HL-60 (cell line): ENCODE measurements at places on chromosomes 5 and 9.

DNA sequence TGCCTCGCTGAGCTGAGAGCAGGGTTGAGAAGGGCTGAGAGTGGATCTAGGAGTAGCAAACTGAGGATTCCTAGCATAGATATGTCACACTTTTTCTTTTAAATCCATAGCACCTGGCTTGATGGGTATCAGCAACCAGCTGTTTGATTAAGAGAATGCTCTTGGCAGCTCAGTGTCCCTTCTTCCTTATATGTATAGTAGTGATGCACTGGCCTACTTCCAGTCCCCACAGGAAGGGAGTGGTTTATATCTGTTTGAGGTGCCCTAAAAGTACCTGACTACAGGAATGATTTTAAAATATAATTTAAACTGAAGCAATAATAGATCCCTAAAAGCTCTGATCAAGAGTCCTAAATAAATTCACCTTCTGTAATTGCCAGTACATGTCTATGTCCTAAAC lies 546.8 kb upstream of the ZNF608 start:
- DNase-seq: no peak

DNA sequence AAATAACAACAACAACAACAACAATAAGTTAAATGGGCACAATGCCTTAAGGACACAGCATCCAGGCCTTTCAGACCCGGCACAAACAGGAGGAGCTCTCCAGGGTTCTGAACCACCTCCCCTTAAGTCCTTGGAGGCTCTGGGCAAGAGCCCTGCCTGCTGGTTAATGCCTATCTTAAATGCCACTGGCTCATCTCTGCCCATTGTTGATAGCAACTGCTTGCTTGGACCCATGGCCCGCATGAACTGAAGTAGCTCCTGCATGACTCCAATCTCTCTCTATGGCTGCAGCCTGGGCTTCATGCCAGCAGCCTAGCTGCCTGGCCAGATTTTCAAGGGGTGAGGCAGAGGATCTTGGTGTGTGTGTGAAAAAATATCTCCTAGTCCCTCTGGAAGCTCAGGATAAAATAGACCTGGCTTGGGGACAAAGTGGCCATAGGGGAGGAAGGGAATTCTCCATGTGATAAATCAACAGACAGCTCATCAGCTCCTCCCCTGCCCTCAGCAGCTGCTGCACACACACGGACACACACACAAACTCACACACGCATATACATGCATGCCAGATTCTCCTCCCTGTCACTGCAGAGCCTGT lies 27.4 kb downstream of the FAM219A start:
- no peak for DNase-seq

GRCh38 chr5:151097820-151098767 lies 17.3 kb upstream of the TNIP1 start:
- peak; percentile 61 for DNase-seq

GRCh38 chr9:123450996-123451395 lies 95.0 kb downstream of the CRB2 start:
- DNase-seq: no peak

DNA sequence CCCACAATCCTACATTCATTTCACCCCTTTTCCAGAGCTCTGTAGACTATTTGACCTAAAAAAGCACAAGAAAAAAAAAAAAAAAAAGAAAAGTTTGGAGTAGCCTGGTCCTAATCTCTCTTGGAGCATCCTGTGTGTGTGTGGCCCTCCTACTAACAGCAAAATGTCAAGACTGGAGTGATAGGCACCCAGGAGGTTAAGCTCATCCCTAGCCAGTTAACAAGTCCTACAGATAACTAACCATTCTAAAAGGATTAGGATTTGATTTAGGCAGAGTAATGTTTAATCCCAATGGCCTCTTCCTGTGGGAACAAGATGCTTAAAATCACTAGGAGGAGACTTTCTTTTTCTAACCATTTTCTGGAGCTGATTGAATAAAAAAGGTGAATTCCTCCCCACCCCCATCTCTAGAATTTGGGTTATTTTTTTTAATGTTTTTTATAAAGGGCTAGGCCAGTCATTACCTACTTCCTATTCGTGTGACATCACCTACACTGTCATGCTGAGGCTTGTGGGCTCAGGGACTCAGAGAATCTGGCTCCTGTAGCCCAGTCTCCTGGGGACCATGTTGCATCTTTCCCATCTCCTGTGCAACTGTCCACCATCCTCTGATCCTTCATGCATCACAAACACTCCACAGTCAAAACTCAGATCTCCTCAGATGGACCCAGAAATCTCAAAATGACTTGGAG lies 43.2 kb upstream of the NR3C1 start:
- no peak for DNase-seq
